NCI-H1092 (cell line): ENCODE measurements at places on chromosomes 1 and 21.

GRCh38 chr1:227453631-227454355 lies 109.6 kb upstream of the ZNF678 start:
- peak; percentile 34 for DNase-seq

- no peak for DNase-seq
Observed at GRCh38 chr1:184050636-184051035, 894 bp upstream of the TSEN15 start.

DNA sequence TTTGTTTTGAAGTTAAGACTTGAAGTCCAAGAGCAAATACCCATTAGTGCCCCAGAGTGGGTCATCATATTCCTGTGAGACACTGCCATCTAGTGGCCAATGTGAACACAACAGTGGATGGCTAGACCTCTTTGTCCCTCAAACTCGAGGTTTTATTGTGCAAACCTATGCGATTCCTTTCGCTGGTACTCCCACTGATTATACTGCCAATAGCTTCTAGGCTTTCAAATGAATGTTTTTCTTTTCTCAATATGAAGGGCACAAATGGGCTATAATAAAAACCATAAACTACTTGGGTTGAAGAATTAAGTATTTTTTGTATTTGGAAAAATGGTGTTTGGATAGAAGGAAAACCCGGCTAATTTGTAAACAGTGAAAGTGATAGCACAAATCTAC lies 100.4 kb upstream of the ZNF281 start:
- DNase-seq = peak; percentile 85

GRCh38 chr21:42572906-42573495 lies 59.3 kb downstream of the SLC37A1 start:
- DNase-seq = no peak

DNA sequence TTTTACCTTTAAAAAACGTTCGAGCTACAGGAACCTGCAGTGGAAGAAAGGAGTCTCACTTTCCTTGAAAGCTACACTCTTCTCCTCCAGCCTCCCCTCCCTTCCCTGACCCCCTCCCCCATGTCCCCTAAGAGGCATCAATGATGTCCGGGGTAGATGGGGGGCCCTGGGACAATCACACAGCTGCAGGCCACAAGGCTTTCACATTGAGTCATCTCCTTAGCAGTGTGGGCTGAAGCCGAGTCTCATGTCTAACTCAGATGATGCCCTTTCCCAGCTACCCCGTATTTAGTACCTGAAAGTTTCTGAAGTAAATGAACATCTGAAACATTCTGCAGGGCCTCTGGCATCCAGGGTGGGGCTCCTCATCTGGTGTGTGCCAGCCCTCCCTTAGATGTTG lies 6.3 kb upstream of the GPR25 start:
- DNase-seq = no peak

DNA sequence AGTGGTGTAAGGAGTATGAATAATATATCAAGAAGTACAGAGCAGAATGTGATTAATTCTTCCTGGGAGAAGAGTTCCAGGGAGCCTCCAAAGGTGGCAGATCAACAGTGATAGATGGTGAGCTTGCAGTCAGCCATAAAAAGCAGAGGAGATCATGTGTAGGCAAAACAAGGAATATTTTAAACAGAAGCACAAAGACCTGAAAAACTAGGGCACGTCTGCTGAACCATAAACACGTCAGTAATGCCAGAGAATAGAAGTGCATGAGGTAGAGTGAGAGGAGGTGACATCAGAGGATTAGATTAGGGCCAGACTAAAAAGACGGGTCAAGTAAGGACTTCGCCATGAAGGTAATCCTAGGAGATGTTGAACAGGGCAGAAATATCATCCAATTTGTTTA lies 151.8 kb downstream of the EIF4G3 start:
- no peak for DNase-seq

GRCh38 chr1:7953850-7954609 lies 7.5 kb upstream of the PARK7 start:
- peak; percentile 94 for DNase-seq

DNA sequence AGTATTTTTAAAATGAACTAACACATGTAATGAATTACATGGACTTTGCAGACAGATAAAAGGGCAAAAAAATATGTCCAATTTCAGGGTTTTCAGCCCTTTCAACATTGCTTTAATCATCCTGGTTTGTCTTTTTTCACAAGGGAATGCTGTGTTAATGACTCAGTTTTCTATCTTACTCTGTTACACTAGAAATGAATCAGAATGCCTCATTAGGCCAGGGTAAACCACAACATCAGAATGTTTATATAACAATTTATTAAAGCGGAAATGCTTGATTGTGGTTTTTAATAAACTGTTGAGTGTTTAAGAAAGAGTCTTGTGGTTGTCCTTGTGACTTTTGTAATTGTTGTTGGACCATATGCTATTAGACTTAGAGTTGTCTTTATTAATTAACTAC lies 13.5 kb downstream of the GORAB start:
- no peak for DNase-seq

DNA sequence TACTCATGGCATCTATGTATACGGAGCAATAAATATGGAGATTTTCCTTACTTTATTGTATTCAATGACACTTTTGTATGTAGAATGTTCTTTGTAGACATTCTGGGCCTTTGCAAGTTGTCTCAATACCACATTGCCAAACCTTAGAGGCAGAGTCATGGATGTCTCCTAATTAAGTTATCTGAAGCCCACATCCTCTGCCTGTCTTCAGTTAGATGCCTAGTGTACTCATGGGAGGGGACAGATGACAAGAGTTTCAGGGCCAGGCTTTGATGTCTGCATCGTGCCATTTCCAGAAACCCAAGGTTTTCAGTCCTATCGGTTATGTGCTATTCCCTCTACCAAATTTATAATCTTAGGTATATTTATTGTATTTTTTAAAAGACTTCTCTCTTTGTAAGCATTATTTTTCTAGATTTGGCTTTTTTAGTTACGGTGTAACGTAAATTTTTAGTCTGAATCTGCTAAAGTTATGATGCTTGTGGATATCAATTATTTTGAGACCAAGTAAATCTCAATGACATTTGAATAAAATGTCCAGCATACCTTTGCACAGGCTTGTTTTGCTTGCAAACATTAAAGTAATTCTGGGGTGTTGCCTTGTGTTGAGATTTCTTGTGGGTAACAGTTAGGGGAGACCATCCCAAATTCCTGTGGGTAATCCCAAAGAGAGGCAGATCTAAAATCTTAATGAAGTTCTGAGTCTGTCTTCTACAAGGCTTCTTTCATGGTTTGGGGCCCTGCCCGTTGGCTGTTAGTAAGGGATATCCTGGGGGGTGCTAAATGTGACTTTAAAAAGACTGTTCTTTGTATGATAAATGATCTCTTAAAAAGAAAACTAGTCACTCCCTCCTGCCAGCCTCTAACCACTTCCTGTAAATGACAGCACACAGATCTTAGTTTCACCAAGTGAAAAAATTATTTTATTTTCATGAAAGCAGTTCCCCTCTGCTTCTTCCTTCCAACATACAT lies 8.0 kb upstream of the MACF1 start:
- DNase-seq = no peak

DNA sequence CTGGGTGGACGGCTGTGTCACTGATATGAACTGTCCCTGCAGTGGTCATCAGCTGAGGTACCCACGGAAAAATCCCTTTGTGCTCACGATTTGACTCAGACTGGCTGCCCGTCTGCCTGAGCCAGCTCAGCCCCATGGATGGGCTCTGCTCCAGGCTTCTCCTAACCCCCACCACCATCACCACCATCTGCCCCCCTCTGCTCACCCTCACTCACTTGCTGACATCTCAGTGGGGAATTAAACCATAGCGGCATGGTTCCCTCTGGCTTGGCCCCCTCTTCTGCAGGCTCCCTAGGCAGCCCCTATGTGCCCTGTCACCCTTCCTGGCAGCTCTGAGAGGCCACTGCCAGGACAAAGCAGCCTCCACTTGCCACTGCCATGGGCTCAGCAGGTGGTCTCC lies 17.3 kb downstream of the SLC6A9 start:
- no peak for DNase-seq

- DNase-seq = no peak
Observed at GRCh38 chr1:63575340-63575826, 17.8 kb upstream of the PGM1 start.

GRCh38 chr1:23910553-23911246 lies 2.5 kb downstream of the CNR2 start:
- DNase-seq = no peak

DNA sequence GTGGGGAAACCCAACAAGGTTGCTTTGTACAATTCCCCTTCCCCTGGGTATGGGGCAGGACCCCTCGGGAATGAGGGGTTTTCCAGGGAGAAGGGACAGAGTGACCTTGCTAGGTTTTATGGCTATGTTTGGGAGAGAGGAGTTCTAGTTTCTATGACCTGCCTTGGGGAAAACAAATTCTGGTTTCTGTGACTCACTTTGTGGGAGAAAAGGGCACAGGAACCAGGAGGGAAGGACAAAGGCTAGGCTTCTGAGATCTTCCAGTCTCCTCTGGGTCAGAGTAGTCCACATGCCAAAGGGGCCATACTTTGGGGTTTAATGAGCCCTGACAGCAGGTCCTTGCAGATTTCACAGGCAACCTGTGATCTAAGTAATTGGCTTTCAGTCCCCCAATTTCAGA lies 5.5 kb upstream of the PTGER3 start:
- no peak for DNase-seq

DNA sequence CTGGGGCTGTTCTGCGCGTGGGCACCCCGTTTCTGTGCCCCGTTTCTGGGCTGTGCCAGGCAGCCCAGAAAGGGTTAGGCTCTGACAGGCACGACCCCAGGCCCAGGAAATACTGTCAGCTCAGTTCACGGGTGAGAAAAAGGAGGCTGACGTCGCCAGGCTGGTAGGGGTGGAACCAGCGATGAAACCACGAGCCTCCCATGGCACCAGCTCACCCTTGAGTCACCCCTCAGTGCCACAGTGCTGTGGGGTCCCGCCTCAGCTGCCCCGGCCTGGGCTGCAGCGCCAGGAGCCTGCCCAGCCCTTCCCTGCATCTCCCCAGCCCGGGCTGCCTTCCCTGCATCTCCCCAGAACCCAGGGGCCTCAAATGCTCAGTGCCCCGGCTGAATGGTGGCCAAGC lies 11.5 kb downstream of the MEGF6 start:
- no peak for DNase-seq

GRCh38 chr1:903721-904271 lies 19.9 kb upstream of the SAMD11 start:
- DNase-seq = no peak
